ENCODE measurements at places on chromosomes 1 and 21.

- DNase-seq = no peak
Observed at GRCh38 chr1:9604836-9605235, 16.1 kb downstream of the TMEM201 start.

DNA sequence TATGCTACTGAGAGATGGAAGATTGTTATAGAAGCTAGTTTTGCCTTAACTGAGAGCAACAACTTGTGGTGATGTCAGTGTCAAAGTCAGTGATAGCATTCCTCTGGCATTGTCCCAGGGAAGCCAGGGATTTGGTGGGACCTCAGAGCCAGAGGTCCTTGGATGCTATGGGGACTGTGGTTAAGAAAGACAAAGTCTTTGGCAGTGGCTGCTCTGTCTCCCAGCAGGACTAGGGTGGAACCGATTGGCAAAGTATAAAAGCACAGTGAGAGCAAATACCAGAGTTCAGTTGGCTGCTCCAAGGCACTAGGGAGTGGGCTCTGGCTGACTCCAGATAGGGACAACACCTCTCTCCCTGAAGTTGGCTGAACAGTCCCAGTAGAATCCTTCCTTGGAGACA lies 104.8 kb downstream of the GDAP2 start:
- DNase-seq = no peak

- DNase-seq = no peak
Observed at GRCh38 chr1:230072296-230072695, 5.3 kb downstream of the GALNT2 start.

- DNase-seq = no peak
Observed at GRCh38 chr1:55519276-55519675, 304.1 kb upstream of the USP24 start.

- no peak for DNase-seq
Observed at GRCh38 chr1:47449822-47450552, 12.1 kb downstream of the FOXD2 start.

DNA sequence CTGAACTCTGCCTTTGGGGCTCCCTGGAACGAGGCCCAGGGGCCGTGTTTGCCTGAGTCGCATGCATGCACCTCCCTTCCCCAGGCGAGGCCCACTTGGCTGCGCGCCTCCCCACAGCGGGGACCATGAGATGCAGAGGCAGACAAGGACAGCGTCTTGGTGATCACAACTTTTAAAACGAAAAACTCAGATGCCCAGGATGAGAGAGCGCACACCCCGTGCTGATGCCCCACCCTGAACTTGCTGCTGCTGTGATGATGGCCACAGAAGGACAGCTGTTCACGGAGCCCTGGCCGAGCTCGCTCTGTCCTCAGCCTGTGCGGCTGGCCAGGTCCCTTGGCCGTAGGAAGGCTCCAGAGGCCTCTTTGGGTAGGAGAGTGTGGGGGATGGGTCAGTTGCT lies 11.4 kb upstream of the PRMT2 start:
- no peak for DNase-seq

- no peak for DNase-seq
Observed at GRCh38 chr1:1270813-1271212, 2.8 kb downstream of the UBE2J2 start.

DNA sequence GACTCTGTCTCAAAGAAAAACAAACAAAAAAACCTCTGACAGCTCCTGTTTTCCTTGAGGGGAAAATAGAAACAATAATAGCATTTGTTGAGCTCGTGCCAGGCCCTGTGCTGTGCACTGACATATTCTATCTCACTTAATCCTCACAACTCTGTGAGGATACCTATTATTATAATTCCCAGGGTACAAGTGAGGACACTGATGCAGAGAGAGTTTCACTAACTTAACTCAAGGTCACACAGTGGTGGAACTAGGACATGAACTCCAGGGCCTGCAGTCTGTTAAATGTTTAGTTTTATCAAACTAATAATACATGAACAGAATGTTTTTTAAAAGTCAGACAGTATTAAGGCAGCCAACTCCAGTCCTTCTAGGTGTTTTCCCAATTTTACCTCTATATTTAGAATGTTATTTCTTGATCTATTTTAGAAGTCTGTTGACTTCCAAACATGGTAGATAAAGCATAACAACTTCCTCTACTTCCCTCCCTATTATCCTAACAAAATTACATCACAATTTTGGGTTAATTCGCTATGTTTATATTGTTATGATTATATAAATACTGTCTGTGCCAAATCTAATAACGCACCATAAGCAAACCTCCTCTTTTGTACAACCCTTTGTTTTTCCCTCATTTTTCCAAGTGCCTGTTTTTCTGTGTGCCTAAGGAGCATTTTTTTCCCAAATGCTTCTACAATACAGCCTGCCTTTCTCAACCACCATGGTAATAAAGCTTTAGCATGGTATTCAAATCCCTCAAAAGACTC lies 4.9 kb downstream of the FNDC5 start:
- DNase-seq = no peak

DNA sequence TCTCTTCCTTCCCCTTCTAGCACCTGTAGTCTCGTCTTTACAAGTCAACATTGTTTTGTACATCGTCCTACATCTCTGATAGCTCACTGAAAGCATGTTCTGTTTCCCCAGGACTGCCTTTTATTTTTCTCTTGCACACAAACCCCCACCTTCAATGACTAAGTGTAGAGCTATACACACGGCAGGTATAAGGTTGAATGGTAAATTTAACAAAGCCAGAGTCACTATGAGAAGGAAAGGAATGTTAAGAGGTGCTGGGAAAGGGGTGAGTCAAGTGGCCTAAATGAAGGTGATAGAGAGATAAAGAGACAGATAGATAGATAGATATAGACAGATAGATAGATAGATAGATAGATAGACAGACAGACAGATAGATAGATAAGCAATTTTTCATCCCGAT lies 134.3 kb upstream of the ATP1B1 start:
- DNase-seq = no peak

Measured in CD4-positive, alpha-beta T cell treated with Interleukin-1 beta for 1 hour (primary cell).